ENCODE measurements at places on chromosomes 7 and 10. TPM values are rescaled to one million over a fixed set of nuclear protein-coding genes. Genes with fewer than 3 reads are reported as not detected.

Gene INMT
- 30.7 TPM for total RNA-seq

Gene C10orf62
- not detected for total RNA-seq

Gene PRSS37
- total RNA-seq: not detected

Gene PON3
- 1.6 TPM for total RNA-seq

Gene ACTA2
- 2,072 TPM for total RNA-seq

Gene VSTM2A
- total RNA-seq: 3.6 TPM

Gene SLC18A3
- 0.68 TPM for total RNA-seq

Gene DGKB
- 13.7 TPM for total RNA-seq

Gene CYTH3
- total RNA-seq: 30.0 TPM

Gene EPHA1
- total RNA-seq: 1.5 TPM

Gene CRYGN
- not detected for total RNA-seq

GRCh38 chr7:37719077-37719476 lies 35.5 kb downstream of the GPR141 start:
- DNase-seq: no peak
- no peak overlapping the region for H3K4me3 ChIP-seq
- no peaks in the 10 kb centered on the region for H3K27me3 ChIP-seq
- H3K27ac ChIP-seq: no peak overlapping the region
- H3K4me1 ChIP-seq: no peaks in the 10 kb centered on the region
- no peaks in the 10 kb centered on the region for H3K36me3 ChIP-seq

- no peak for DNase-seq
- H3K36me3 ChIP-seq: peaks cover 6% of the 10 kb centered on the region
- no peak overlapping the region for H3K4me3 ChIP-seq
- H3K27me3 ChIP-seq: no peaks in the 10 kb centered on the region
Measured at GRCh38 chr7:130398526-130399090, 18.3 kb downstream of the CPA1 start.

DNA sequence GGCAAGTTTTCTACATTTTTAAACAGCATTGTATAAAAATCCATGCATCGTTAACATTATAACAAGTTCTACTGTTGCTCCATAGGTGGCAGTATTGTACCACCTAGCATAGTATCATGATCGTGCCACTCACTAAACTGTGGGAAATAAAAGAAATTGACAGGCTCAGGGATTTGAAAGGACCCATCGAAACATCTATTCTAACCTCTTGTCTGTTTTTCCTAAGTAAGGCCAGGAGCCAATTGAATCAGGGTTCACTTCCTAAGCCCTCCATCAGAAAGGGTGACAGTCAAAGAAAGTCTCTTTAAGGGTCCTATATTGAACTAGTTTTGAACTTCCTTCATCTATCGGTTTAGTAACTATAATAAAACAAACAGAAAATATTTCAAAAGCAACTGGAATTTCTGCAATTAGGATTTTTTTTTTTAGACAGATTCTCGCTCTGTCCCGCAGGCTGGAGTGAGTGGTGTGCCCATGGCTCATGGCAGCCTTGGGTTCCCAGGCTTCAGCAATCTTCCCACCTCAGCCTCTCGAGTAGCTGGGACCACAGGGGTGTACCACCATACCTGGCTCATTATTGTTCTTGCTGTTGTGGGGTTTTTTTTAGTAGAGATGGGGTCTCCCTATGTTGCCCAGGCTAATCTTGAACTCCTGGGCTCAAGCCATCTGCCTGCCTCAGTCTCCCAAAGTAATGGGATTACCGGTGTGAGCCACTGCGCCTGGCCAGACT lies 9.4 kb downstream of the HACD1 start:
- no peaks in the 10 kb centered on the region for H3K27me3 ChIP-seq
- DNase-seq: no peak
- H3K4me3 ChIP-seq: no peak overlapping the region
- H3K36me3 ChIP-seq: peaks cover 1% of the 10 kb centered on the region

DNA sequence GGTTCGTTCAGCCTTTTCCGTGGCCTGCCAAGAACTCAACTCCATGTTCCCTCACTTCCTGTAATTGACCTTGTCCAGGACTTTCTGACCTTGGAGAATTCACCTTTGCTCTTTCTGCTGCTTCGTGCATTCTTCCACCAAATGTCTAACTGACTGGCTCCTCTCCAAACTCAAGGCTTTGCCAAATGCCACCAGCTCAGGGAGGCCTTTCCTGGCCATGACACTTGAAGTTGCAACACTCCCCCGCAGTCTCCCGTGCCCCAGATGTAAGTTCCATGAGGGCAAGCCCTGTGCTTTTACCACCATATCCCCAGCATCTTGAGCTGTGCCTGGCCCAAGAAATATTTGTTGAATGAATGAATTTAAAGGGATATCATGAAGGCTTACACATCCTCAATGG lies 238.4 kb downstream of the ARHGAP21 start:
- no peaks in the 10 kb centered on the region for H3K4me1 ChIP-seq
- no peaks in the 10 kb centered on the region for H3K27me3 ChIP-seq
- no peak overlapping the region for H3K4me3 ChIP-seq
- H3K27ac ChIP-seq: no peak overlapping the region

GRCh38 chr7:30869794-30870611 lies 41.6 kb upstream of the AQP1 start:
- H3K4me1 ChIP-seq: peaks cover 40% of the 10 kb centered on the region
- peak overlapping the region; percentile 72 for H3K27ac ChIP-seq
- no peak overlapping the region for H3K4me3 ChIP-seq
- no peaks in the 10 kb centered on the region for H3K27me3 ChIP-seq
- no peak for DNase-seq
- no peaks in the 10 kb centered on the region for H3K36me3 ChIP-seq

- DNase-seq: no peak
- H3K27ac ChIP-seq: no peak overlapping the region
- H3K4me1 ChIP-seq: no peaks in the 10 kb centered on the region
- H3K27me3 ChIP-seq: no peaks in the 10 kb centered on the region
Measured at GRCh38 chr10:124245191-124245590, 151.8 kb upstream of the CHST15 start.

GRCh38 chr7:103649052-103649451 lies 203.0 kb upstream of the SLC26A5 start:
- no peaks in the 10 kb centered on the region for H3K4me1 ChIP-seq
- no peak for DNase-seq
- no peaks in the 10 kb centered on the region for H3K27me3 ChIP-seq
- no peaks in the 10 kb centered on the region for H3K36me3 ChIP-seq
- no peak overlapping the region for H3K4me3 ChIP-seq
- no peak overlapping the region for H3K27ac ChIP-seq

DNA sequence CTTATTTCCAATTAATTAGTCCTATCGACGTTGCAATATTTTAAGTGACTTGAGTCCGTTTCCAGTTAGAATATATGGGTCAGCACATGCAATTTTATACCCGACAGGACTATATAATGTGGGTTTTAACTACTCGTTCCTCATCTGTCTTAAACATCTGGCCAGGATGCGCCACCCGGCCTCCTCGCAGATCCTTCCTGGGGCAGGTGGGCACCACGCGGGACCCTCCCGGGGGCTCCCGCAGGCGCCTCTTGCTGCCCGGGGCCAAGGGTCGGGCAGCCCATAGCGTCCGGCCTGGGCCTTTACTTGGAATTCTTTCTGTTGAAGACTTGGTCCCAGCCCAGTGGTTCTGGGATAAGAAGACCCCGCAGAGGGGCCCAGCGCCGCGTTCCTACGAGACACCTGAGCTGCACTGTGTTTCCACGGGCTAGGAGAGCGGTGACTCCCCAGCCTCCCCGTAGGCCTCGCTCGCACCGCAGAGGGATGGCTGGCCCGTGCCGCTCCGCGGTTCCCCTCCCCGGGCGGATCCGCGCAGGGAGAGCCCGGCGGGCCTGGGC lies 10.1 kb upstream of the MNX1 start:
- no peaks in the 10 kb centered on the region for H3K4me1 ChIP-seq
- H3K27ac ChIP-seq: no peak overlapping the region
- H3K4me3 ChIP-seq: no peak overlapping the region
- DNase-seq: no peak
- no peaks in the 10 kb centered on the region for H3K36me3 ChIP-seq

GRCh38 chr7:101864039-101864438 lies 46.6 kb downstream of the CUX1 start:
- DNase-seq: peak; percentile 29
- H3K4me1 ChIP-seq: peaks cover 23% of the 10 kb centered on the region
- H3K27me3 ChIP-seq: no peaks in the 10 kb centered on the region
- no peaks in the 10 kb centered on the region for H3K36me3 ChIP-seq
- no peak overlapping the region for H3K4me3 ChIP-seq
- H3K27ac ChIP-seq: no peak overlapping the region

DNA sequence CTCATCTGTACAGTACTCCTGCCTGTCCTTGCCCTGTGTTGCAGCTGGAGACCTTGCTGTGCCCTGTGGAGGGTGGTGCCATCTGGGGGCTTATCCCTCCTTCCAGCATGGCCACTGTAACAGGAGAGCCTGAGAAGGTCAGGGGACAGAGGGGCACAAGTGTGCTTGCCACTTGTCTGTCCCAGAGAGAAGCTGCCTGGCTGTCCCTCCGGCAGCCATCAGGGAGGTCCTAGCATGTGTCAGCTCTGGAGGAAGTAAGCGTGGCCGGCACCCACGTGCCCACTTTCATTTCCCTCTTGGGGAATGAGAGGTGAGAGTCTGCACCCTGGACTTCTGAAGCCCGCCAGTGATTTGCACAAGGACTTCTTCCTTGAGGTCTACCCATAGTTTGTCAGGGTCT lies 97.0 kb upstream of the PPIF start:
- no peak overlapping the region for H3K4me3 ChIP-seq
- peaks cover 86% of the 10 kb centered on the region for H3K4me1 ChIP-seq
- H3K27me3 ChIP-seq: no peaks in the 10 kb centered on the region
- H3K27ac ChIP-seq: peak overlapping the region; percentile 95
- DNase-seq: no peak

- H3K4me1 ChIP-seq: peaks cover 15% of the 10 kb centered on the region
- H3K27ac ChIP-seq: no peak overlapping the region
- H3K27me3 ChIP-seq: no peaks in the 10 kb centered on the region
- H3K4me3 ChIP-seq: no peak overlapping the region
Measured at GRCh38 chr7:22563032-22563501, 63.1 kb upstream of the STEAP1B start.

DNA sequence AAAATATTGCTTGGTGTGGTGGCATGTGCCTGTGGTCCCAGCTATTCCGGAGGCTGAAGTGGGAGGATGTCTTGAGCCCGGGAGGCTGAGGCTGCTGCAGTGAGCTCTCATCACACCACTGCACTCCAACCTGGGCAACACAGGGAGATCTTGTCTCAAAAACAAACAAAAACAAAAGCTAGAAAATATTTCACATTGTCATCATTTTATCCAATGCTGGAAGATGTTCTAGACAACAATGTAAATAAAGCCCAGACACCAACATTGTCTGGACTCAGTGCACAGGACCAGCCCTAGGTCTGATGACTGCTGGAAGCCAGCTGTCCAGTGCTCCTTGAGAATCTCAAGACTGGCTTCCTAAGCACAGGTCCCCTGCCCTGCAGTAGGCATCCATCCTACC lies 13.5 kb downstream of the SEPHS1 start:
- peaks cover 19% of the 10 kb centered on the region for H3K4me1 ChIP-seq
- H3K27ac ChIP-seq: no peak overlapping the region
- no peak overlapping the region for H3K4me3 ChIP-seq
- no peaks in the 10 kb centered on the region for H3K27me3 ChIP-seq
- no peak for DNase-seq

DNA sequence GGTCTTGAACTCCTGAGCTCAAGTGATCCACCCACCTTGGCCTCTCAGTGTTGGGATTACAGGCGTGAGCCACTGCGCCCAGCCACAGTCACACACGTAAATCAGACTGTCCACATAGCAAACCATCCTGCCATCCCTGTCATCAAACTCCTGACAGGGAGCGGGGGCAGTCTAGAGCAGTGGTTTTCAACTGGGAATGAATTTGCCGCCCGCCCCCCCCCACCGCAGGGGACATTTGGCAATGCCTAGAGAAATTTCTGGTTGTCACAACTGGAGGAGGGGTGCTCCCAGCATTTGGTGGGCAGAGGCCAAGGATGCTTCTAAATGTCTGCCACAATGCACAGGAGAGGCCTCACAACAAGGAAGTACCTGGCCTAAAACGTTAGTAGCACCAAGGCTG lies 24.1 kb downstream of the CAMK2G start:
- H3K4me3 ChIP-seq: peak overlapping the region; percentile 1
- DNase-seq: peak; percentile 62
- H3K27me3 ChIP-seq: no peaks in the 10 kb centered on the region
- no peaks in the 10 kb centered on the region for H3K4me1 ChIP-seq

DNA sequence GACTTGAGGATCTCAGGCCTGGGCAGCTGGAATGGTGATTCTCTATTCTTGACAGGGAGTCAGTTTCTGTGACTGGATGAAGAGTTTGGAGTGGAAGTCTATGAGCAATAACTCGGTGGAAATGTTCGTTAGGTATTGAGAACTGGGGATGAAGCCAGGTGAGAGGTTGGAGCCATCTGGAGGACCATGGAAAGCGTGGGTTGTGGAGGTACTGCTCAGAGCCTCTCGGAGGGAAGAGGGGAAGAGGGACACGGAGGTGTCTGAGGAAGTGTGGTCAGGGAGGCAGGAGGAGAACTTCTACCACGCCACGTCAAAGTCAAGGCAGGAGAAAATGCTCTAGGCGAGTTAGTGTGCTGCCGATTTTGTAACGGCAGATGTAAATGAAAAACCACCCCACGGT lies 430.7 kb downstream of the DPP6 start:
- no peaks in the 10 kb centered on the region for H3K27me3 ChIP-seq
- H3K27ac ChIP-seq: no peak overlapping the region
- no peaks in the 10 kb centered on the region for H3K36me3 ChIP-seq
- H3K4me3 ChIP-seq: no peak overlapping the region

DNA sequence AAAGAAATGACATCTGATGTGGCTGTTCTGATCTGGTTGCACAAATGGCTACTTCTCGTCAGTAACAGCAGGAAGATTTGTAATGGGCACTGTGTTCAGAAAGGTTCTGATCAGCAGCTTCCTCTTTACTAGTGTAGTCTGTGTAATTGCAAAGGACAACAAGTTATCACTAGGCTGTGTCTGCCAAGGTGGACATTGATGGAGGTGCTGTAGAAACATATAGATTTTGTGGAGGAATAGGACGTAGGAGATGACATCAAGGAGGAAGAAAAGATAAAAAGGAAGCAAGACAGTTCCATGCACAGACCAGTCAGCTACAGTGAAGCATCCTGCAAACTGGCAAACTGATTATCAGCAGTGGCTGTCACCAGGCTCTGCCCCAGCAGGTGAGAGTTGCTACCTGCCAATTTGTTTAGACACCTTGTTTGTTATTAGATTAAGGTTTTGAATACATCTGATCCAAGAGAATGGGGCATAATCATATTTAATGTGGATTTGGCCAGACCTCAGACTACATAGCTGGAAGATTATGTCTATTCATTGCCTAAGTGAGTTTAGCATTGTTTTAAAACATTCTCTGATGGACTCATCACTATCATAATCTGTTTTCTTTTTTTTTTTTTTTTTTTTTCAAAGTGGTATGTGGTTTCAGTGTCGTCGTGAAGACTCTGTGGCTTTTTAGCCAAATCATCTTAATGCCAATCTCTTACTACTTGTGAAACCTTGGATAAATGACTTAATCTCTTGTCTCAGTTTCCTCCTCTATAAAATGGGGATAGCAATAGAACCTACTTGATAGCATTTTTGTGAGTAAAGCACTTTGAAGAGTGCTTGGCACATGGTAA lies 417.9 kb upstream of the LRGUK start:
- H3K27ac ChIP-seq: no peak overlapping the region
- H3K27me3 ChIP-seq: no peaks in the 10 kb centered on the region
- no peak for DNase-seq
- H3K36me3 ChIP-seq: no peaks in the 10 kb centered on the region

GRCh38 chr7:86407291-86407690 lies 236.4 kb upstream of the GRM3 start:
- H3K27ac ChIP-seq: no peak overlapping the region
- no peak for DNase-seq
- no peaks in the 10 kb centered on the region for H3K36me3 ChIP-seq
- H3K4me1 ChIP-seq: no peaks in the 10 kb centered on the region
- no peak overlapping the region for H3K4me3 ChIP-seq
- no peaks in the 10 kb centered on the region for H3K27me3 ChIP-seq

All from sigmoid colon (tissue), 7 donors.